Muscle of arm (tissue), 14 donors: ENCODE measurements at places on chromosomes 7 and 10. TPM values are rescaled to one million over a fixed set of nuclear protein-coding genes. Genes with fewer than 3 reads are reported as not detected.
A peak's percentile ranks its signal among the peaks of the same experiment; 100 is the strongest.

- peak; percentile 51 for DNase-seq
Observed at GRCh38 chr10:131177431-131178327, 133.8 kb downstream of the TCERG1L start.

DNA sequence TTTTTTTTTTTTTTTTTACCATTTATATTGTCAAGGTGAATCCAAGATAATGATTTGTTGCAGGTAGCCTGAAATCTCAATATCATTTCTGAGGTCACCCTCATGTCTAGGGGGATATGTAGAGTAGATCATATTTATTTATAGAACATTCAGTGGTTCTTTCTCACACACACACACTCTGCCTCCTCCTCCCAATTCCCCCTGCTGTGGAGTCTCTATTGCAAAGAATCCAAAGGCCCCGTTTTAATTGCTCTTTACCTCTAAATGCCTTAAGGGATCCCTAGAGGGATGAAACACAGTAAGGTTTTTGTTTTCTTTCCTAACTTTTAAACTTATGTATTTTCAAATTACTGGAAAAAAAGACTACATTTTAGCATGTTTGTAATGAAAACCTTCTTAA is 170.0 kb downstream of the PRKG1 start:
- no peak for DNase-seq

DNA sequence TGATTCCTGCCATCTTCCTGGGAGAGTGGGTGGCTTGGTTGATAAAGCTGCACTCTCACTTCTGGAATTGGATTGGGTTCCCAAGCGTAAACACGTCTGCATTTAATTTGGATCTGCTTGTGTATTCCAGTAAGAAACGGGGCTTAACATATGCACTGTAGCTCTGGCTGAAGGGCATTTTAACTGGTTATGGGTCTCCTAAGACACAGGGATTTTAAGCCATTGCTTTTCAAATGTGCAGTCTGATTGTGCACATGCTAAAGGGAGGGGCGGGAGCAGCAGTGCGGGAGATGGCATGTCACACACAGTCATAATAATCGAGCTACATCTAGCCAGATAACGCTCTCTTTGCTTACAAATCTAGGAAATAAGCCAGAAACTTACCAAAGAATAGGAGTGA is 247.3 kb upstream of the LYZL1 start:
- DNase-seq = no peak

DNA sequence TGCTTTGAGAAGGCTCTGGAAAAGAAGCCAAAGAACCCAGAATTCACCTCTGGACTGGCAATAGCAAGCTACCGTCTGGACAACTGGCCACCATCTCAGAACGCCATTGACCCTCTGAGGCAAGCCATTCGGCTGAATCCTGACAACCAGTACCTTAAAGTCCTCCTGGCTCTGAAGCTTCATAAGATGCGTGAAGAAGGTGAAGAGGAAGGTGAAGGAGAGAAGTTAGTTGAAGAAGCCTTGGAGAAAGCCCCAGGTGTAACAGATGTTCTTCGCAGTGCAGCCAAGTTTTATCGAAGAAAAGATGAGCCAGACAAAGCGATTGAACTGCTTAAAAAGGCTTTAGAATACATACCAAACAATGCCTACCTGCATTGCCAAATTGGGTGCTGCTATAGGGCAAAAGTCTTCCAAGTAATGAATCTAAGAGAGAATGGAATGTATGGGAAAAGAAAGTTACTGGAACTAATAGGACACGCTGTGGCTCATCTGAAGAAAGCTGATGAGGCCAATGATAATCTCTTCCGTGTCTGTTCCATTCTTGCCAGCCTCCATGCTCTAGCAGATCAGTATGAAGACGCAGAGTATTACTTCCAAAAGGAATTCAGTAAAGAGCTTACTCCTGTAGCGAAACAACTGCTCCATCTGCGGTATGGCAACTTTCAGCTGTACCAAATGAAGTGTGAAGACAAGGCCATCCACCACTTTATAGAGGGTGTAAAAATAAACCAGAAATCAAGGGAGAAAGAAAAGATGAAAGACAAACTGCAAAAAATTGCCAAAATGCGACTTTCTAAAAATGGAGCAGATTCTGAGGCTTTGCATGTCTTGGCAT is 4.8 kb downstream of the IFIT2 start:
- DNase-seq = no peak

DNA sequence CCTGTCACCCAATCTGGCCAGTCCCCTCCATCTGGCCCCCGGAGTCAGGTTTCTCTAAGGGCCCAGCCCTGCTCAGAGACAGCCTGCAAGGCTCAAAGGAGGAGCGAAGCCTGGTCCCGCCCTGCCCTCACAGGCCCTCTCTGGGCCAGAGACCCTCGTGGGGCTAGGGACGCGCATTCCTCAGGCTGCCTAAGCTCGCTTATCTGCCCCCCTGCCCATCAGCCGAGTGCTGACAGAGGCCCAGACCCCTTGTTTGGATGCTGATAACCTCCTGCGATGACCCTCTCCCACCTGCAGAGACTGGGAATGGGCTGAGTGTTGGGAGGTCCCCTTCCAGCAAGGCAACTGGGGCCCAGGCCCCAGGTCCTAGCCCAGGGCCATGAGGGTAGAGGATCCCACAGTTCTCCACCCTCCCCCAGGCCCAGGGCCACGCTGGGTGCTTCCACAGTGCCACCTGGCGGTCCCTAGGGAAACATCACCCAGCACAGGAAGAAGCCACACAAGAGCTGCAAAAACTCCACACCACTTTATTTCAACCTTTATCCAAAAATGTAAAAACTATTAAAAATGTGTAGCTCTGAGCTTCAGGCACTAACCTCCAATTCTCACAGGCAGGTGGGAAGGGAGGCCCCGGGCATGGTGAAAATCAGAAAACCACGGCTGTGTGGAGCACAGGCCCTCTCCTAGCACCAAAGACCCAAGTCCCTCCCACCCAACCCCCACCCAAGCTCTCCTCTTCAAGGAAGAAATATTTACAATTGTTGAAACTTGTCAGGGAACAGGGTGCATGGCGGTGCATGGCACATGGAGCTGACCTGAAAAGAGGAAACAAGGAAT is 2.2 kb downstream of the NPM3 start:
- DNase-seq = peak; percentile 51

- DNase-seq = peak; percentile 26
Observed at GRCh38 chr10:113278221-113278620, 274.6 kb upstream of the HABP2 start.

GRCh38 chr10:61835069-61835945 is 66.2 kb upstream of the ARID5B start:
- peak; percentile 79 for DNase-seq

The NYAP1 gene
- 1.1 TPM for polyA plus RNA-seq

The MKLN1 gene
- polyA plus RNA-seq = 23.4 TPM
